ENCODE measurements at places on chromosomes 2 and 18.

DNA sequence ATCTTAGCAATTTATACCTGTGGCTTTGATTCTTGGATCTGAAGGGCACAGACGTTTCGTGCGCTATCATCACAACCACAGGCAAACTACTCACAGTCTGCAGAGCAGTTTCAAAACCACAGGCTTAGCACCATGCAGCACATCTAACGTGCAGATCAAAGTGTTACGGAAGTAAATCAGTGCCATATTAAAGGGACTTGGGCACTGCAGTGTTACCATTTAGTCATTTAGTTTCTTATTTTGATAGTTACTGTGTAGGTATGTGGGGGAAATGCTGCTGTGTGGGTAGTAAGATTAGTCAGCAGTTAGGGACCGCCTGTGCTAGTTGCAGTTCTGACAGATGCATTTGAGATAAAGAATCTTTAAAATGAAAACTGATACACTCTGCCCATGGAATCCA is 384.0 kb downstream of the NBAS start:
- peak; percentile 60 for DNase-seq

GRCh38 chr2:157460384-157460837 is 16.5 kb upstream of the CYTIP start:
- DNase-seq = no peak

DNA sequence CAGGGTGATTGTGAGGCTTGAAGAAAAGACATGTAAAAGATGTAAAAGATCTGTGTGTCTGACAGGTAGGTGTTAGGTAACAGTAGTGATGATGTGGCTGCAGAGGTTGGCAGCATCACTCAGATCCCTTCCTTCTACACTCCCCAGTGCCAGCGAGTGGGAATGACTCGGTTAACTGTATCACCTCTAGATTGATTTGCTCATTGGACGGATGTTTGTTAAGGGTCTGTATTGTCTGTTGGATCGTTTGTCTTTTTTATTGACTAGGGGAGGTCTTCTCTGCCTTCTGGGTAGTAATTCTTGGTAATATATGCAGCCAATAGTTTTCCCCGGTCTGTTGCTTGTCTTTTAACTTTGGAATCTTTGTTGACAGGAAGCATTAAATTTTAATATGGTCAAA is 44.8 kb upstream of the CNGA3 start:
- DNase-seq = no peak

DNA sequence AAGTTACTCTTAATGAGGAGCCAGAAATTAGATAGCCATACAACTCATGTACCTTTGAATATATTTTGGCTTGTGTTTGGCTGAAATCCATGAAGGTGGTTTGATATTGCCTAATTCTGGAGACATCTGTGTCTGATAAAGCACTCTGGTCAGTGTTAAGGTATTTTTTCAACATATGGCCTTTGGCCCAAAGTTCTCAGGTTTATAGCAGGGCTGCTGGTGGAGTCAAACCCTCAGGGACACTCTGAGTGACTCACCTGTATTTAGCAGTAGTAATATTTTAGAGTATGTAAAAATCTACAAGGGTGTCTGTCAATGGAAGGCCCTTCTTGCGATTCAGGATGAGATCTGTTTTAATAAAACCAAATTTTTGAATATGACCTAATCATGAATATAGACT is 666.5 kb downstream of the SLC4A3 start:
- DNase-seq = no peak

- DNase-seq = no peak
These were observed at the start of gene NEURL3 for GRCh38 chr2:96505231-96505889. Gene NEURL3, minus strand, starts transcription at chr2:96505357. Its CDS starts 71 bp downstream, at chr2:96505286.

- DNase-seq = no peak
These were observed 436.1 kb downstream of the LRRTM4 start for GRCh38 chr2:77086051-77086450.

- DNase-seq = no peak
These were observed 204.1 kb upstream of the VRK2 start for GRCh38 chr2:57842531-57842930.

- no peak for DNase-seq
These were observed 11.2 kb downstream of the GAREM2 start for GRCh38 chr2:26184121-26184520.

DNA sequence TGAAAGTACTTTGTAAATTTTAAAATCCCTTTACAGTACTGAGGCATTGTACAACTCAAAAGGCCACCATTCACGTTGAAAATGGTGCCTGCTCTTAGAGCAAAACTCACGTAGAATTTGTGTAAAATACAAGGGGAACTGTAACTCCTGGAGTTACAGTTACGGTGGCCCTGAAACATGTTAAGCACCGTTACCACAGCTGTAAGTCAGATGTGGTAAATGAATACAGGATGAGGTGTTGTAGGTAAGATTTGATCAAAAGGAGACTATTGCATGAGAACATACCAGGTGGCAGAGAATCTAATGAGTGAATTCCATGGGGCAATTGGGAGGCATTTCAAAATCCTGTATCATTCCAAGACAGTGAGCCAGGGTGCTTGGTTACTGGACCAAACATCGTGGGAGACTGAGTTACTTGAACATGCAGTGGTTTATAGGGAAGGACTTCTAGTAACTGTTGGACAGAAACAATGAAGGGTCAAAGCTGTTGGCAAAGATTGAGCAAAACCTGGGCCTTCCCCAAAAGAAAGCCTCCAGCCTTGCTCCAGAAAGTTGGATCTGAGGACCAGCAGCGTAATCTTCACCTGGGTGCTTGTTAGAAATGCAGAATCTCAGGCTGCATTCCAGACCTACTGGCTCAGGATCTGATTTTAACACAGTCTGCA is 535.8 kb upstream of the POU3F3 start:
- DNase-seq = no peak

DNA sequence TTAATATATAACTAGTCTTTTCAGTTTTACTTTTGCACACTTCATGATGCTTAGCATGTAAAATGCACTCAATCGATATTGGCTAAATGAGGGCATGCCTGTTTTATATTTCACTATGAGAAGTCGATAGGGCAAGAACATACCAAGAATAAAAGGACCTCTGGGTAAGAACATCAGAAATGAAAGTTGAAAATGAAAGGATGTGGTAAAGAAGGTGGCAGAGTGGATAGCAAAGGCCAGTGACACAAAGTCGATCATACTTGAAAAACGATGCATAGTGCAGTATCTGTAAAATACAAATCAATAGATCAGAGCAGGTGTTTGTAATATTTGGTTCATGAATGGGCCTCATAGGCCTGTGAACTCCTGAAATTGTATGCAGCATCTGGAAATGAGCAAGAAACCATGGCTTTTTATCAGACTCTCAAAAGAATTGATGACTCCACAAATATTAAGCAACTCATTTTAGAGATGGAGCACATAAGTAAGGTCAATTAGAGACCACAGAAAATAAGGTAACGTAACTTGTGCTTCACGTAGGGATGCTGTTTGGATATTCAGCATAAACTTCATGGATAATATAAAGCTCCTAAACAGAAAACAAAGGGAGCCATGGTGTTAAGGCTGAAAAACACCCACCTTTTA is 653.4 kb downstream of the NYAP2 start:
- no peak for DNase-seq

- DNase-seq = peak; percentile 49
These were observed 31.9 kb downstream of the UXS1 start for GRCh38 chr2:106161938-106162820.

DNA sequence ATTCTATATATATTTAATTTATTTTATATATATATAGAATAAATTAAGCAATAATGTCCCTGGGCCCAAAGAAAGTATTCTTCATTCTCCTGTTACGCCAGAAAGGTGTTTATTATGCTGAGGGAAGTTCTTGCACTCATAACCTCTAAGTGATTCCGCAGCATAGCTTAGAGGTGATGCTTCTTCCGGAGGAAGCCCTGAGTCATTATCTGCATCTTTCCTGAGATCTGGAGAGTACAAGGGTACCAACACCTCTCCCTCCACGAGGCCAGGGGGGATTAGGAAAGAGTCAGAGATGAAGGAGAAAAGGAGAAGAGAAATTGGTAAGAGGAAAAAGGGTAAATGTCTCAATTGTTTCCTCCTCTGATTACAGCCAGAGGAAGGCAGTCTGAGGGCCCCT is 43.1 kb upstream of the RTN4 start:
- DNase-seq = no peak
